MCF 10A (cell line): ENCODE measurements at places on chromosomes 13 and 19. TPM values are rescaled to one million over a fixed set of nuclear protein-coding genes. Genes with fewer than 3 reads are reported as not detected.

SYDE1 gene
- 22.6 and 24.2 TPM in 2 replicates for total RNA-seq

GRCh38 chr13:90293793-90294361 is 1053.6 kb upstream of the MIR17HG start:
- no peak for DNase-seq

- DNase-seq, result no peak
Observed at GRCh38 chr19:19329126-19329525, 8.5 kb downstream of the MAU2 start.

- no peak for DNase-seq
Observed at GRCh38 chr19:14699641-14700040, 9.8 kb downstream of the ZNF333 start.

DNA sequence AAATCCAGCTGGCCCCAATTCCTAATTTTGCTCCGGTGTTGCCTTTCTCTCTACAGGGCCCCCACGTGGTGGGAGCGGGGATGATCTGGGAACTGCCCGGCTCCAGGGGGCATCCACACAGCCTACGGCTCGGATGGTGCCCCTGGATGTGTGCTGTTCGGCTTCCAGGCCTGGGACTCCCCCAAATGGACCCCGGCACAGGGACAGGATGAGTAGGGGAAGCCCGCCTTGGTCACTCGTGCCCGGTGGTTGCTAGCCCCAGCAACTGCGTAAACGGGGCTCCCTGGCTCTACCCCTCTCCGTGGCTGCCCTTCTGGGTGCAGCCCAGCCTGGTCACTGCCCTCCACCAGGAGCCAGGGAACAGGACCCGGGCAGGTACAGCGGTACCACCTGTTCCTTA is 111.5 kb downstream of the TEX26 start:
- DNase-seq, result no peak

- no peak for DNase-seq
Observed at GRCh38 chr13:99382428-99383133, 75.4 kb upstream of the GPR183 start.

DNA sequence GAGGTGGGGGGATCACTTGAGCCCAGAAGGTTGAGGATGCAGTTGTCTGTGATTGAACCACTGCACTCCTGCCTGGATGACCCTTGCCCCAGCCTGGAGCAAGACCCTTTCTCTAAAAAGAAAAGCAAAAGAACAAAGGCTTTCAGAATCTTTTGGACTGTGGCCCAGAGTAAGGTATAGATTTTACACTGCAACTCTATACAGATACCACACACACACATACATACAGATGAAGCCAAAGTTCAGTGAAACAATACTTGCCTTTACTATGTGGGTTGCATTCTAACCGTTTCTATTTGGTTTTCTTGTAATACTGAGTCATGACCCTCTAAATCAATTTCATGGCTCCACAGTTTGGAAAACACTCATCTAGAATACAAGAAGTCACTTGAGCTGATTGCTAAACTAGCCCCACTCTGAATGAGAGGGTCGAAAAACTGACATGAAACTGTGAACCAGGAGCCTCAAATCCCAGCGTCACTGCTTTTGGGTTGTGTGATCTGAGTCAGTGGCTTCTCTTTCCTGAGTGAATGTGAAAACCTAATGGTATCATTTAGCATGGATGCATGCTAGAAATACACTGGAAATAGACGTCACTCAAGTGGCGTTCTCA is 756.1 kb downstream of the UQCRFS1 start:
- DNase-seq, result no peak
